B cell (primary cell): ENCODE measurements at places on chromosomes 7 and 10.

DNA sequence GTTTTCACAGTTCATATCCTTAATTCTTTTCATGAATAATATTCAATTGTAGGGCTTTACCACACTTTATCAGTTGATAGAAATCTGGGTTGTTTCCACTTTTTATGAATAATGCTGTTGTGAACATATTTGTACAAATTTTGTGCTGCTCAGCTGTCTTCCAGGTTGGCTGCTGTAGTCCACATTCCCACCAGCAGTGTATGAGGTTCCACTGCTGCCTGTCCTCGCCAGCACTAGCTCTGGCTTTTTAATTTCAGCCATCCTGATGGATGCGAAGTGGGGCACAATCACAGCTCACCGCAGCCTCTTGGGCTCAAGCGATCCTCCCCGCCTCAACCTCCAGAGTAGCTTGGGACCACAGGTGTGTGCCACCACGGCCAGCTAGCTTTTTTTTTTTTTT, 32.8 kb downstream of the NUDT5 start:
- H3K36me3 ChIP-seq: peaks cover 14% of the 10 kb centered on the region
- no peak for DNase-seq
- H3K27ac ChIP-seq: no peak overlapping the region
- no peaks in the 10 kb centered on the region for H3K4me1 ChIP-seq
- no peak overlapping the region for H3K4me3 ChIP-seq
- H3K27me3 ChIP-seq: no peaks in the 10 kb centered on the region

DNA sequence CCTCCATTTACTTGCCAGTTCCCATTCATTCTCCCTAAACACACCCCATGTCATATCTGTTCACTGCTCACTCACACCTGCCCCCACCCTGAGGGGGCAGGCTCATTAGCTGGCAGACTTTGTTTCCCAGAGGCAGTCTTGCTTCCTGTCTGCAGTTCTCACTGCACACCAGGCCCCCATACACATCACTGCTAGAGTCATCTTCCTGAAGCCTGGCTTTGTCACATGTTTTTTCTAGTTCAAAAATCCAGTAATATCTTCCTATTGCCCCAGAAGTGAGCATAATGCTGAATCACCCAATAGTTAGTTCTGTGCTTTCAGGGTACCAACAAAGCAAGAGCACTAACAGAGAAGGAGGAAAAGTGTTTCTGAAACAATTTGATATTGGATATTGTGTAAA, 1.9 kb downstream of the LRRC72 start:
- H3K36me3 ChIP-seq: no peaks in the 10 kb centered on the region
- H3K4me1 ChIP-seq: no peaks in the 10 kb centered on the region
- no peak overlapping the region for H3K4me3 ChIP-seq
- DNase-seq: no peak
- H3K27me3 ChIP-seq: no peaks in the 10 kb centered on the region

DNA sequence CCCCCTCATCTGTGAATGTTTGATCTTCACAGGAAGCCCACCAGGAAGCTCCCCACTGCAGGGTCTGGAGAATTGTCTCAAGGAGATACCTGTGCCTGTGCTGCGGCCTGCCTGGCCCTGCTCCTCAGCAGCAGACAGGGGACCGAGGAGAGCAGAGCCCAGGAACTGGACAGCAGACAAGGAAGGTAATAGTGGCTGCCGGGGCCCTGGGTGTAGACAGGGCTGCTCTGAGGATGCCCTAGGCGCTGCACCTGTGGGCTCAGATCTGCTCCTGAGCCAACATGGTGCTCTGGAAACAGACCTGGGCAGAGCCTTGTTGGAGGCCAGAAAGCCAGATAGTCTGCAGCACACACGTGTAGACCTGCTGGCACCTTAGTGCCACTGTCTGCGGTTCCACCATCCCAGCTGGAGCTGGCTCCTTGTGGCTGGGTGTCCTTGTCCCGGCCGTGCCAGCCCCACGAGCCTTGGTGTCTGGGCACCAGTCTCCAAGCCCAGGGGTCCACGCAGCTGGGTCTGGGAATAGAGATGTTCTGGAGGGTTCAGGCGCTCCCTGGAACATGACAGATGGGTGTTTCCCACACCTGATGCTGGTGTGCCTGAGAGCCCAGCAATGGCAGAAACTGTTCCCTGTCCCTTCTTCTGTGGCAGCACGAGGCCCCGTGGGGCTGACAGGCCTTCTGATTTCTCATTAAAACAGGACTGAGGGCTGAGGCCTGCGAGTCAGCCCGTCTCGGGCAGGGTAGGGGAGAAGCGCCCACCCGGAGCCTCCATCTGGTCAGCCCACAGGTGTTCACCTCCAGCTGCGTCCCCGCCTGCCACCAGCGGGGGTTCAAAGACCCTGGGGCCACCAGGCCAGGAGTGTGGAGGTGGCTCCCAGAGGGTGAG, 44.7 kb downstream of the ZNF467 start:
- H3K4me3 ChIP-seq: no peak overlapping the region
- H3K36me3 ChIP-seq: no peaks in the 10 kb centered on the region
- no peak for DNase-seq
- H3K4me1 ChIP-seq: no peaks in the 10 kb centered on the region

DNA sequence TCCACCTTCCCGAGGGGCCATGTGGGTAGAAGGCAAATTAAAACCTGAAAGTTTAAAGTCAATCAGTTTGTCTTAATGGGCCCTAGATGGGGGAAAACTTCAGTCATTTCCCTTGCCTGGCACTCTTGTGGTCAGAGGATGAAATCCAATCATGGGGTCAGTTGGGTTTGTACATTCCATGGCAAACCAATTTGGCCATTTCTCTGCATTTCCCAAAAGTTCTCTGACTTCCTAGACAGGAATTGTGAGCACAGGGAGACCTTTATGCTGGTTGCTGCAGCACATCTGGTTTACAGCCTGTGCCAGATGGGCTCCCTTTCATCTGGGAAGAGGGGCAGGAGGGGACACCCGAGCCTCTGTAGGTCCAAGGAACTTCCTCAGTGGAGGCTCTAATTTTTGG, 113.0 kb downstream of the CYP26A1 start:
- H3K27ac ChIP-seq: no peak overlapping the region
- H3K27me3 ChIP-seq: no peaks in the 10 kb centered on the region
- H3K36me3 ChIP-seq: no peaks in the 10 kb centered on the region
- no peak overlapping the region for H3K4me3 ChIP-seq
- no peaks in the 10 kb centered on the region for H3K4me1 ChIP-seq
- no peak for DNase-seq

DNA sequence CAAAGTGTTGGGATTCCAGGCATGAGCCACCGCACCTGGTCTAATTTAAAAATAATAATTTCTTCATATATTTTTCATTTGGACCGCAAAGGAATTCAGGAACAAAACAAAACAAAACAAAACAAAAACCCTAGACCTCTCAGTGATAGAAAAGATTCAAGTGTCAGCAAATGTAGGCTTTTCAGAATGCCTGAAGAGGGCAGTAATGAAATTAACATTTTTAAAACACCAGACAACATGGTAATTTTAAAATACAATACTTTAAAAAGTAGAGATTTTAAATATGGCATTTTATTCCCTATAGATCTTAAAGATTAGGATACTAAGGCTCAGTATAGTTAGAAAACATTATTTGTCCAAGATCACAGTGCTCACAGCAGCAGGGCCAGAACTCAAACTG, 36.6 kb downstream of the DNMBP start:
- no peak overlapping the region for H3K4me3 ChIP-seq
- H3K27ac ChIP-seq: peak overlapping the region; percentile 10
- no peak for DNase-seq
- H3K36me3 ChIP-seq: peaks cover 2% of the 10 kb centered on the region

DNA sequence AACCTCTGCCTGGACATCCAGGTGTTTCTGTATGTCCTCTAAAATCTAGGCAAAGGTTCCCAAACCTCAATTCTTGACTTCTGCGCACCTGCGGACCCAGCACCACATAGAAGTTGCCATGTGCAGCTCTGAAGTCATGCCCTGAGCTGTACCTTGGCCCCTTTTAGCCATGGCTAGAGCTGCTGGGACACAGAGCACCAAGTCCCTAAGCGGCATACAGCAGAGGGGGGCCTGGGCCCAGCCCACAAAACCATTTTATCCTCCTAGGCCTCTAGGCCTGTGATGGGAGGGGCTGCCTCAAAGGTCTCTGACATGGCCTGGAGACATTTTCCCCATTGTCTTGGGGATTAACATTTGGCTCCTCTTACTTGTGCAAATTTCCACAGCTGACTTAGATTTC, 14.6 kb downstream of the TMEM243 start:
- H3K36me3 ChIP-seq: peaks cover 9% of the 10 kb centered on the region
- H3K4me3 ChIP-seq: no peak overlapping the region
- DNase-seq: peak; percentile 5

DNA sequence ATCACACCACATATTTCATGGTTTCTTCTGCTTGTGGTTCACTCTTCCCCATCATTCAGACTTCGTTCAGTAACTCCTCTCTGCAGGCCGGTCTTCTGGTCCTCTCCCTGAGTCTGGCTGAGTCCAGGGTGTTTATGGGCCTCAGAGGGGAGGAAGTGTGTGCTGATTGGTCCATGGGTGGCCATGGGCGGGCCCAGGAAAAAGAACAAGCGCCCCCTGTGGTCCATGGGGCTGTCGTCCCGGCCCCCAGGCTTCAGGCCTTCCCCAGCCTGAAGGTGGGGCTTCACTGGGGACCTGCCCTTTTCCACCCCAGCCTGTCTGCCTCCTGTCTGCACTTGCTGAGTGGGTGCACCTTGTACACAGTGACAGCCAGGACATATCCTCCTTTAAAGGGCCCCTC, 123.7 kb downstream of the VIPR2 start:
- H3K27ac ChIP-seq: no peak overlapping the region
- H3K4me1 ChIP-seq: no peaks in the 10 kb centered on the region
- no peak for DNase-seq
- H3K4me3 ChIP-seq: no peak overlapping the region
- no peaks in the 10 kb centered on the region for H3K27me3 ChIP-seq
- H3K36me3 ChIP-seq: no peaks in the 10 kb centered on the region

- peaks cover 27% of the 10 kb centered on the region for H3K4me1 ChIP-seq
- H3K27ac ChIP-seq: no peak overlapping the region
- no peak overlapping the region for H3K4me3 ChIP-seq
- no peaks in the 10 kb centered on the region for H3K27me3 ChIP-seq
Measured at GRCh38 chr7:22732556-22733126, 5.6 kb downstream of the IL6 start.

DNA sequence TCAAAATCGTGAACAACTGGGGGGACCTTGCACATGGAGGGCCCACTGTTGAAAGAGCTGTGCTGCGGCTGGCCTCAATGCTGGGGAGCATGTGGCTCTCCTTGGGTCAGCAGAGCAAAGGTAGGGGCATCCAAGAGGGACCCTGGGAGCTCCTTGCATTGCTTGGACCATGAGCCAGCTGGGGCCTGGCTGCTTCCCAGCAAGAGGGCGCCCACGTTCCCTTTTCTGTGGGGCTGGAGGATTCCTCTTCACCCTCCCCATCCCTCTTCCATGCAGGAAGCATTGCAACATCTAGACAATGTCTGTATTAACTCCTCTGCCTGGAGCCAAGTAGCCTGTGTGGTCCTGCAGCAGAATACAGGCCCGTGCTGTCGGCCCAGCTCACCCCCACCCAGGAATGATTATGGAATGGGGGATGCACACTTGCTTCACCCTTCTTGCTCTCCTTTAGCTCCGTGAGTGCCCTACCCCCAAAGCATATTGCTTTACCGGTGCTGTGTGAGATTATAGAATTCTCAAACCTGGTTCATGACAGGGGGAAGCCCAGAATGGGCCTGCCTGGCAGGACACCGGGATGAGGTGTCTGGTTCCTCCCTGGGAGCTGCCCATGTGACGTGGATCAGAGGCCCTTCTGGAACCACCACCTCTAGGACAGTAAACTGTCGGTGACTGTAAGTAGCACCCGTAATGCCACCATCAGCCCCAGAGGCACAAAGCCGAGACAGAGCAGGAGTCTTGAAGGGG, 61.9 kb downstream of the SYPL1 start:
- no peaks in the 10 kb centered on the region for H3K27me3 ChIP-seq
- H3K4me1 ChIP-seq: peaks cover 15% of the 10 kb centered on the region
- H3K36me3 ChIP-seq: no peaks in the 10 kb centered on the region
- no peak overlapping the region for H3K4me3 ChIP-seq

DNA sequence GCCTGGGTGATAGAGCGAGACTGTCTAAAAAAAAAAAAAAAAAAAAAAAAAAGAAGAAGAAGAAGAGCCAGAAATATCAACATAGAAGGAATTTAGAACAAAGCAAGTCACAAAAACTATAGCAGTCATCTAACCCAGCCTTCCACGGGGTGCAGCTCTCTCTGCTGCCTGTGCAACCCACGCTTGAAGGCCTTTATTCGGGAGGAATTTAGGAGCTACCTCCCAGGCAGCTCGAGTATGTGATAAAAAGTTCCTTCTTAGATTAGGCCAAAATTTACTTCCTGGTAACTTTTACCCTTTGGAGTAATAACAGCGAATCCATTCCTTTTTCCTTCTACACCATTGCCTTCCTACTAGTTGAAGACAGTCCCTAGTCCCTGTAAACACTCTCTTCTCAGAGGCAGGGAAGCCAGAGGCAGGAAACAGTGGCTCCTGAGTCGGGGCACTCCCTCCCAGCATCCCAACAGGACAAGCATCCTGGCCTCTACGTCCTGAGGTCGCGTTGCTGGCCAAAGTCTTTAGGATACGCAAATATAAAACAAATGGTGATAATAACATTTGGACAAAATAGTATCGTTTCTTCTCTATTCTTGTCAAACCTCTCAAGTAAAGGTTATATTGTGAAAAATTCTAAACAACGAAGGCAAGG, 109.3 kb upstream of the KMT2C start:
- H3K27me3 ChIP-seq: no peaks in the 10 kb centered on the region
- no peaks in the 10 kb centered on the region for H3K36me3 ChIP-seq
- H3K4me1 ChIP-seq: no peaks in the 10 kb centered on the region

DNA sequence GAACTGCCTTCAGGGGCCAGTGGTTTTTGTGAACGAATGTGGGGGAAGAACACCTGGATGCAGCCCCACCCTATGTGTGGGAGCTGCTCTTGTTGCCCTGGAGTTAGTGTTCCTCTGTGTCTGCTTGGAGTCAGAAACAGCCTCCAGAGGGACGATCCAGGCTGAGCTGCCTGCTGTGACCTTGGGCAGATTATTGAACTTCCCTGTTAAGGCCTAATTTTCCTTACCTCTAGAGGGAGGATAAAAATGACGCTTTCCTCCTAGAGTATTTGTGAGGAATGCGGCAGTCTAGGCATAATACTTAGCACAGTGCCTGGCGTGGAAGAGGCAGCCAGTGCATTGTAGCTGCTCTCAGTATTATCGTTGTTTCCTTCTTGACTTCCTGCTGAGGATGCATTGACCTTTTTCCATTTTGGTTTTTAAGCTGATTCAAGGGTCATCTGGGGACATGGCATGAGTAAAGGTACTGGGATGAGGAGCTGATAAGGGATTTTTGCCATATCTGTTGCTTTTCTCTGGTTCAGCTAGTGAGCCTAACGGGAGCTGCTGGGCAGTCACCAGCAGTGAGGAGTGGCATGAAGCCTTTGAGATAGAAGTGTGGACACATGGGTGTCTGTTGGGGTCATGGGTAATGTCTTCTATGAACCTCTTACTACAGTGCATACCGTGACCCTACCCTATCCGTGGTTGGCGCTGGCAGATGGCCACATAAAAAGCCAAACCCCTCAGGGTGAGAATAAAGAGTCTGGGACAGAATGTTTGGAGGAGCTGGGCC, 6.4 kb downstream of the ZFYVE27 start:
- H3K4me3 ChIP-seq: no peak overlapping the region
- H3K27ac ChIP-seq: no peak overlapping the region
- peaks cover 20% of the 10 kb centered on the region for H3K4me1 ChIP-seq
- DNase-seq: no peak

- peaks cover 33% of the 10 kb centered on the region for H3K4me1 ChIP-seq
- H3K27me3 ChIP-seq: peaks cover 20% of the 10 kb centered on the region
- H3K27ac ChIP-seq: no peak overlapping the region
Measured at GRCh38 chr10:110495731-110496552, 1.8 kb upstream of the DUSP5 start.

GRCh38 chr10:106661133-106661766, 503.3 kb downstream of the SORCS1 start:
- no peak overlapping the region for H3K4me3 ChIP-seq
- no peaks in the 10 kb centered on the region for H3K27me3 ChIP-seq
- H3K36me3 ChIP-seq: no peaks in the 10 kb centered on the region
- DNase-seq: no peak
